ENCODE measurements at places on chromosomes 13 and 19.
A peak's percentile ranks its signal among the peaks of the same experiment; 100 is the strongest.

DNA sequence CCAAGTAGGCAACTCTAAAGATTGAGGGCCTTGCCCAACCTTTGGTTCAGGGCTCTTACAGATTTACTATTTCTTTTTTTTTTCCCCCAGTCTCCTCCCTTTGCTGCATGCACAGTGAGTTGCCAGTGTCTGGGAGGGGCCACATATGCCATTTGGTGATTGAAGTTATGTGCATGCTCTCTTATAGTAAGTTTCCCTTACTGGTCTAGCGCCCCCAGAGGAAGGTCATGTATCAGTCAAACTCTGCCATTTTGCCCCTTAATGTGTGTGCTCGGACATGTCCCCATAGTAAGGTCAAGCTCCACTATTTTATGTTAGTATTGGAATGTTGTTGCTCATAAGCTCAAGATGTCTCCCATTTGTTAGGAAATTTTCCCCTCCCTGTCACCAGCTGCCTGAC, 1138.0 kb upstream of the SLC10A2 start:
- DNase-seq: no peak

GRCh38 chr13:98050041-98050466, 92.8 kb upstream of the FARP1 start:
- DNase-seq: no peak

- DNase-seq: peak; percentile 63
Measured at GRCh38 chr19:4914736-4915501, 5.6 kb downstream of the UHRF1 start.

- DNase-seq: no peak
Measured at GRCh38 chr13:77767413-77767812, 69.9 kb downstream of the SLAIN1 start.

DNA sequence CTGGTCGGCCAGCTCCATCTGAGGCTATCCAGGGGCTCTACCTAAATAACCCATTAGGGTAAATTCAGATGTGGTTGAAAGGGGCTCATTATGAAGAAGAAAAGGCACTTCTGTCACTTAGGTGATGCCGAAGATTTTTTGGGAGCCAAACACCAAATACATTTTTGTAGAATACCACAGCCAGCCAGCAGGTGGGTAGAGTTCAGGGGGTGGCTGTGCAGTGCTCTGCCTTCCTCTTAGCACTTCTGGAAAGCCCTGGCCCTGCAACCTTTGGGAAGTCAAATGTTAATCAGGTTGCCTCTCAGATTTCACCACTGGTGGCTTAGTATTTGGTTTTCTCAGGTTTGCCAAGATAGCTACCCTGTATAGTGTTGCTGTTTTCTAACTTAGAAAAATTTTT, 18.5 kb upstream of the GPR18 start:
- DNase-seq: no peak

GRCh38 chr13:94710065-94710781, 2.1 kb downstream of the SOX21 start:
- no peak for DNase-seq

GRCh38 chr19:6753178-6754031, 13.8 kb downstream of the SH2D3A start:
- peak; percentile 60 for DNase-seq

GRCh38 chr13:79626924-79627323, 146.0 kb downstream of the NDFIP2 start:
- no peak for DNase-seq

DNA sequence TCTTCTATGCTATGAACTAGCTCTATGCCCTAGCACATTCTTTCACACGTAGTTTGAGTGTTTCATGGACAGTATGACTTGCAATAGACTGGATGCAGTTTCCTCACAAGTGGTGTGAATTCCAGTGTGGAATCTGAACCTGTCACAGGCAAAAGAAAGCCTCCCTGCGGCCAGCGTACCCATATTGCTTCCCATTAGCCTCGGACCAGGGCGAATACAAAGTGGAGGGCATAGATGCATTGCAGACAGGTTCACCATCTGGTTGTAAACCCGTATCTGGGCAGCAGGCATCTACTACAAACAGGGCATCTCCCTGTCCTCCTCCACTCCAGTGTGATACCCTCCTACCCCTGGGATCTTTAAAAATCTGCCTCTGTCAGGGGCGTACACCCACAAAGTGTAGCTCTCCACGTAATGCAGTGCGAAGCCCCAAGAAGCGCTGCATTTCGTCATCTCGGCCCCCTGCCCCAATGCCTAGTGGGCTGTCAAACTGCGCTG, 1.4 kb upstream of the CIC start:
- DNase-seq: no peak

GRCh38 chr13:42758515-42758914, 22.9 kb upstream of the FAM216B start:
- DNase-seq: no peak

- no peak for DNase-seq
Measured at GRCh38 chr13:20519875-20520274, 5.8 kb downstream of the CRYL1 start.

DNA sequence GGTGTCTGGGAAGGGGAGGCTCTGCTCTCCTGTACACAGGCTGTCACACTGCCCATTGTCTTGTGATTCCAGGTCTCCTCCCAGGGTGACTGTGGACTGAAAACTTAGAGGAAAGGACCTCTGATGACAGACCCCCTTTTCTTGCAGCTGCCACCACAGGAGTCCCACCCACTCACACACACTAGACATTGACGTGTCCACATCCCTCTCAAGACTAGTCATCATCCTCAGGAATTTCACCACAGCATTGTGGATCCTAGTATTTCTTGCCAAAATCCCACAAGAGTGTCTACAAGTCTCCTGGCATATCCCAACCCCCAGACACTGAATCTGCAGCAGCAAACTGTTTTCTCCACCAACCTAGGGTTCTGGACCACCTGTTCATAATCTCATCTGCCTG, 5.3 kb downstream of the ZNF85 start:
- no peak for DNase-seq

DNA sequence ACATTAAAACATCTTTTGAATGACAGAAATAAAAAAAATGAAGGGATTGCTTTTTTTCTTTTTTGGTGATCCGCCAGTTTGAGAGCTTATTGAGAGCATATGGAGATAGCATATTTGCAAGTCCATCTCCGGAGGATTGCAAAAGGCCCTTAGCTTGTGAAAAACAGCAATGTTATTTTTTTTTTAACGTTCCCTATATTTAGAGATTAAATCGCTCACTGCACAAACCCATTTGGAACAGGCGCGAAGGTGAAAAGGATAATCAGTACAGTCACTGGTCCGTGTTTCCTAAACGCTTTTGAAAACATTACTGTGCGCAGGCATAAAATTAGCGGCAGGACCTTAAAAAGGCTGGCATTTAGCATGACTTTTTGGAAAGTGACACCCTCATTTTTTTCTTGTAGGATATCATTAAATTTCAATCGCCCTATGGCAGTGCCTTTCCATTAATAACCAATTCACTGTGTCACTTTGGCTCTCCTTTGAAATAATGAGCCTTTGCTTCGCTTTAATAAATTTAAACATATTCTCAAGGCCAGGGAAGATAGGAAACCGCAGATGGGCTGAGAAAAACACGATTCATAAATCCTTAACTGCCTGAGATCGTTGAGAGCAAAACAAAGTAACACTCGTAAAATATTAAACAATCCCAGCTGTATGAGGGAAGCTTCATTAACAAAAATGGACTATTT, 342.2 kb downstream of the DACH1 start:
- DNase-seq: no peak

DNA sequence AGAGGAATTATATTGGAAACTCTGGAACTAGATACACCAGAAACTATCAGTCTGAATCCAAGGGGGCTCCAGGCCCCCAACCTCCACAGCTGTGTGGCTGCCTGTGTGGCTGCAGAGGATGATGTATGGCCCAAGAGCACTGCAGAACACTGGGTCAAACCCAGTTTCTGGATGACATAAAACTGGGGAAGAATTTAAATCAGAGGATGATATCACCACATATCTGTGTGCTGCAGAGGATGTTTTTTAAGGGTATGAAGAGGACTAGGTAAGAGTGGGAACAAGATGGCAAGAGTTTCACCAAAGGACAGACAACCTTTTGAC, 226.4 kb downstream of the SUCLA2 start:
- DNase-seq: no peak

DNA sequence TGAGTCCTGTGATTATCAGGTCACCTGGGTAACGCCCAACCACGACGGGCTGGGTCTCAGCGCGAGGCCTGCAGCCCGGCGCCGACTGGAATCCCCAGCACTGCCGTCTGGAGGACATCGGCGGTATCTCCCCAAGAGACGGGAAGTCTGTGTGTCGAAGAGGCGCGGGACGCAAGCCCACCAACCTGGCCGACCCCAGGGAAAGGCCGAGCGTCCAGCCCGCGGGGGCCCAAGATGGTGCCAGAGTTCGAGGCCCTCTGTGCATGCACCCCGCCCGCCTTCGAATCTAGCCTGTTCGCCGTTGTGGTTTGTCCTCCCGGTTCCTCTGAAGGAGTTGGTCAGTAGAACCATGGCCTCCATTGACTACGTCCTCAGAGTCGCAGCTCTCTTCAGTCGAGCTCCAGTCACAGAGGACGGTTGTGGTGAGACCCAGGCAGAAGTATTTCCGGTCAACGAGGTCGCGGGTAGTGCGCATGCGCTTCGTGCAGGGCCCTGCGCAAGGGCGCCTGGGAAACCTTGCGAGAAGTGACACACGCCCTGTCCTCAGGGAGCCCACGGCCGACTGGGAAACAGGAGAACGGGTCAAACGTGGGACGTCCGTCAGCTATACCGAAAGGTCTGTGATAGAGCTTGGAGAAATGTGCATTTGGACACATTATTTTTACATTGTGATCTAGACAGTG, 24.1 kb upstream of the PEG3 start:
- DNase-seq: no peak

DNA sequence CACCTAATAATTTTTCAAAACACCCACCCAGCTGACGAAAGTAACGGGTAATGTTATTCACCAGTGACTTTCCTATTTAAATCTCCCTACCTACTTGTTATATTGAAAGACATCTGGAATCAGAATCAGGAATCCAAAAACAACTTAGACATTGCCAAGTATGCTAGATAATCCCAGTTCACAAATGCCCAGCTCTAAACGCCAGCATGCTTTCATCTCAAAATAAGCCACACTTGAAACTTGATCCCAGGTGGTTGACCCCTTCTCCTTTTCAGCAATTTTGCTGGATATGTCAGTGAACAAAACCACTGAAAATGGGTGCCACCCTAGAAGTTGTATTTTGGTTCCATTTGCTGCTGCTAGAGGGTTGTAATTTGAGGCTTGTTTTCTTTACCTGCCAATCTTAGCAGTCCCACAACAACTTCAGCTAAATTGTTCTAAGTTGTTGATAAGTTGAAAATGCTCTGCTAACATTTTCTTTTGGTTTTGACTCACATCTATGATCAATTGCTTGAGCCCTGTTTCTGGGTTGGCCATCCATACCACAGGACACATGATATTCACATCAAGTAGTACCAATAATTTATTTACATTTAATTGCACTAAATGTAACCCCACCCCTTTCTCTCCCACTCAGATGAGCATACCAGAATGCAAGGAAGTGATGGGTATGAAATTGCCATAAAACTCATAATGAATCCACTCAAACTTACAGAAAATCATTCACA, 66.4 kb downstream of the DCT start:
- DNase-seq: no peak

DNA sequence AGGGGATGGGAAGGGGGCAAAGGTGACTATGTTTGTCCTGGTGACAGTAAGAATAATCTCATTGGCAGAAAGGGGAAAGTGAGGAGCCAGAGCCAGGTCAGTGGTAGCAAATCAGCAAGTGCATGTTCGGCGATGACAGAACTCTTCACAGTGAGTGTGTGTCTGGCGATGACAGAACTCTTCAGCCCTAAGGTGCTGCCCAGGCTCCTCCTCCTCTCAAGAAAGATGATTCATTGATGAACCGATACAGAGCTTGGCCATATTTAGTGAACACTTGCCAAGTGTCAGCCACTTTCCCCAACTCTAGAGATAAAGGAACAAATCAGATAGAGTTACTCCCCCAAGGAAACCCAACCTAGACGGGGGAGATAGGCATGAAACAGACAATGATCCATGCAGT, 199.3 kb upstream of the UBL3 start:
- no peak for DNase-seq

DNA sequence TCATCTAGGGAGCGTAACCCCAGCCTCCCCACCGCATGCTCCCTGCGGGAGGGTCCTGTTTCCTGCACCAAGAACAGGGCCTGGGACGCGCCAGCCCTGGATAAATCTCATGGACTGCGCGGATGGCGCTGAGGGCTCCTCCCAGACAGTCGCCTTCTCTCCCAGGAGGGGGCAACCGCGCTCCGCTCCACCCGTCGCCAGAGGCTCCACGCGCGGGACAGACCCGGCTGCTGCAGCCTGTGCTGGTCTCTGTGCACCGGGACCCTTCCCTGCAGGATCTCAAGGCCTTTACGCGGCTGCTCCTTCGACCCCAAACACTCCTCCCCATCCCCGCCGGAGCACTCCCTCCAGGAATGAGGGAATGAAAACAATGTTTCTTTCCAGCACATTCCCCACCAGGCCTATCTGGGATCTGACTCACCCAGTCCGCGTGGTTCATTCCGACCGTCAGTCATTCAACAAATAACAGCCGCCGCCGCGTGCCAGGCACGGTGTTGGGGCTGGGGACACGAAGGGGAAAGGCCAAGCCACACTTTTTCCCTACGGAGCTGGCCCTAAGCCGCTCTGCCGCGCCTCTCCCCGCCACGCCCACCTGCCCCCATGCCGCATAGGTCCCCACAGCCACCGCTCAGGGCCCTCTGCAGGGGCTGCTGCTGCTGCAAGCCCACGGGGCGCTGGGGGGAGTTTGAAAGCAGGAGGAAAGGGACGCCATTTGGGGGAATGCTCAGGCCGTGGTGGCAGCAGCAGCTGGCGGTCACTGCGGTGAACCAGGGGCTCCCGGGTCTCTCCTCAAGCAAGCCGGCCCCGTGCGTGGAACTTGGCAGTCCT, 6.0 kb downstream of the PNMA8B start:
- DNase-seq: no peak

GRCh38 chr19:31436121-31436776, 87.0 kb upstream of the TSHZ3 start:
- DNase-seq: no peak

DNA sequence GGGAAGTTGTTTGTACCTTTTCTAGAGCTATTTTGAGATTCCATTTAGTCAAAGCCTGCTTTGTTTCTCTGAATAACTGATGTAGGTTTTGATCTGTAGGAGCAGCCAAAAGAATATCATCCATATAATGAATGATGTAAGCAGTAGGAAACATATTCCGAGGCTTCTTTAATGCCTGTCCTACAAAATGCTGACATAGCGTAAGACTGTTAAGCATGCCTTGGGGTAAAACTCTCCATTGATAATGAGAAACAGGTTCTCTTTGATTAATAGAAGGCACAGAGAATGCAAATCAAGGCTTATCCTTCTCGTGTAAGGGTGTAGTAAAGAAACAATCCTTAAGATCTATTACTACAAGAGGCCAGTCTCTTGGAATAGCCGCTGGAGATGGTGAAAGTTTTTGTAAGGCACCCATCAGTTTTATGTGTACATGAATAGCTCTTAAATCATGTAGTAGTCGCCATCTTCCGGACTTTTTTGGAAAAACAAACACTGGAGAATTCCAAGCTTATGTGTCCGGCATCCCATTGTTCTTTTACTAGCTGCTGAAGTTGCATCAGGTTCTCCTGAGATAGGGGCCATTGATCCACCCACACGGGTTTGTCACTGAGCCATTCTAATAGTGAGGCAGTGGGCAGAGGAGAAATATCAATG, 13.5 kb downstream of the FPR3 start:
- no peak for DNase-seq

GRCh38 chr13:76019421-76020044, 383.4 kb downstream of the LMO7 start:
- DNase-seq: no peak

All from stimulated activated CD8-positive, alpha-beta memory T cell treated with anti-CD3 and anti-CD28 coated beads, Interleukin-4, amount 100 ng/mL, for 1 hour (primary cell).